CD4-positive, alpha-beta memory T cell (primary cell): ENCODE measurements at places on chromosomes 4 and X. TPM values are rescaled to one million over a fixed set of nuclear protein-coding genes. Genes with fewer than 3 reads are reported as not detected.
A peak's percentile ranks its signal among the peaks of the same experiment; 100 is the strongest.

DNA sequence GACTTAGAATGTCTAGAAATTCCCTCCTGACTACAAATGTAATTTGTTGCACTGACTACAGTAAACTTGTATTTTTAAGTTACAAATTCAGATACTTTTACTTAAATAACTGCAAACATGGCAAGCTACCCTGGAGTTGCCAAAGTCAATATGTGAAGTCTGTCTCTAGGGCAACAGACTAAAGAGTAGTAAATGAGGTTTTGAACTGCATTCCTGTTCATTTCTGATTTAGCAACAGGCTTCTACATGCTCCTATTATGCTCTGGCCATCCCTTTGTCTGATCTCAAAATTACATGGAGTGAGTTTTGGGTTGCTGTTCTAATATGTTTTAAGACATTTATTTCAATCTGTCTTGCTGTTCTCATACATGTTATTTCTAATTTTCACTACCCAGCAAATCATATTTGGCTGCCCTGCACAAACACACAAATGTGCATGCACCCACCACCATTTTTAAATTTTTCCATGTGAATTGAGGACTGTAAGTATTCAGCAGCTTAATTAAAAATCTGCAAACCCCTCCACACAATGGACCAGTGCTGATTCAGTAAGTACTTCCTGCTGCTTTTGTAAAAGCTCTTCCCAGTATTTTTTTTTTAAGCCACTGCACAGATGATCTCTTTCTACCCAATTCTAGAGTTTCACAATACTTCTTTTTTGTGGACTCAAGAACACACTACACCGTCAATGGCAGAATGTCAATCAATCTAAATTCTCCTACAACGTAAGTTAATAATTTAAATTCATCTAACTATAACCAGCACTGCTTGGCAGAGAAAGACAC lies 26.7 kb downstream of the SH3RF1 start:
- H3K36me3 ChIP-seq: no peaks in the 10 kb centered on the region
- H3K27ac ChIP-seq: no peak overlapping the region
- no peak for DNase-seq
- no peak overlapping the region for H3K4me3 ChIP-seq
- H3K4me1 ChIP-seq: no peaks in the 10 kb centered on the region

- H3K4me1 ChIP-seq: no peaks in the 10 kb centered on the region
- no peak for DNase-seq
- no peak overlapping the region for H3K27ac ChIP-seq
- no peak overlapping the region for H3K4me3 ChIP-seq
- no peaks in the 10 kb centered on the region for H3K36me3 ChIP-seq
- H3K27me3 ChIP-seq: no peaks in the 10 kb centered on the region
Observed at GRCh38 chr4:148025981-148026380, 294.1 kb downstream of the ARHGAP10 start.

GRCh38 chrX:131987252-131987651 lies 35.9 kb upstream of the STK26 start:
- peaks cover 50% of the 10 kb centered on the region for H3K4me1 ChIP-seq
- H3K36me3 ChIP-seq: no peaks in the 10 kb centered on the region
- peak overlapping the region; percentile 47 for H3K27ac ChIP-seq
- peak; percentile 62 for DNase-seq

DNA sequence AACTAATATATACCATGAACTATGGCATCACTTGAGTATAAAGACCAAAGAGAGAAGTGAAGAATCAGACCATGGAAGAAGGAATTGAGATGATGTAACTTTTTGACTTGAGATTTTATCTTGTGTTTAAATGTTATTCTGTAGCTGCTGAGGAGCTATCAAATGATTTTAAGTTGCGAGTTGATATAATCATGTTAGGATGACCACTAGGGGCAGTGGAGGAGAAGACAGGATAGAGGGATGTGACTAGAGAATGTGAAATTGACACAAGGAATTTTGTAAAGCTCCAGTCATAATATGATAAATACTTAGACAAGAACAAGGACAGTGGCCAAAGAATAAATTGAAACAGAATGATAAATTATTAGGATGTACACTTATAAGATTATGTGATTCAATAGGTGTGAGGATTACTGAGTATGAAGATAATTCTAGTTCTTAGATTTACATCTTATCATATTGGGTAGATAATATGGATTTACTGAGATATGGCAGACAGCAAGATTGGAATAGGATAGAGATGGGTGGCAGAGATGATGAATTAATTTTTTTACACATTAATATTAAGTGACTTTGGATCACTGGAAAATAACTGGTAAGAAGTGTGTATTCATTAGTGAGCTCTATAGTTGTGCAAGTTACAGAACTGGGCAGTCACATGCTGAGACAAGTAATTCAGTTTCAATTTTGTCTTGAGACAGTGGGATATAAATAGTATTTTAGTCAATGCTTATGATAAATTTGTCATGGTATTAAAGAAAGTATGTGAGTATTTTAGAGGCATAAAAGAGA lies 816.0 kb upstream of the PCDH10 start:
- no peak for DNase-seq
- no peaks in the 10 kb centered on the region for H3K4me1 ChIP-seq
- H3K27ac ChIP-seq: no peak overlapping the region
- no peaks in the 10 kb centered on the region for H3K27me3 ChIP-seq
- H3K4me3 ChIP-seq: no peak overlapping the region

GRCh38 chr4:153652051-153652784 lies 31.9 kb upstream of the TLR2 start:
- H3K4me3 ChIP-seq: no peak overlapping the region
- H3K36me3 ChIP-seq: no peaks in the 10 kb centered on the region
- H3K4me1 ChIP-seq: peaks cover 19% of the 10 kb centered on the region

GRCh38 chr4:24599275-24599674 lies 14.9 kb upstream of the DHX15 start:
- no peaks in the 10 kb centered on the region for H3K4me1 ChIP-seq
- no peak overlapping the region for H3K4me3 ChIP-seq
- H3K27me3 ChIP-seq: no peaks in the 10 kb centered on the region

The XAGE1A gene
- total RNA-seq: not detected

The MID2 gene
- total RNA-seq: 20.0 TPM

The NPFFR2 gene
- not detected for total RNA-seq

The SPANXB1 gene
- not detected for total RNA-seq
